ENCODE measurements at places on chromosomes 5 and 9.

- DNase-seq: no peak
Observed at GRCh38 chr5:169242849-169243186, 58.1 kb downstream of the SLIT3 start.

DNA sequence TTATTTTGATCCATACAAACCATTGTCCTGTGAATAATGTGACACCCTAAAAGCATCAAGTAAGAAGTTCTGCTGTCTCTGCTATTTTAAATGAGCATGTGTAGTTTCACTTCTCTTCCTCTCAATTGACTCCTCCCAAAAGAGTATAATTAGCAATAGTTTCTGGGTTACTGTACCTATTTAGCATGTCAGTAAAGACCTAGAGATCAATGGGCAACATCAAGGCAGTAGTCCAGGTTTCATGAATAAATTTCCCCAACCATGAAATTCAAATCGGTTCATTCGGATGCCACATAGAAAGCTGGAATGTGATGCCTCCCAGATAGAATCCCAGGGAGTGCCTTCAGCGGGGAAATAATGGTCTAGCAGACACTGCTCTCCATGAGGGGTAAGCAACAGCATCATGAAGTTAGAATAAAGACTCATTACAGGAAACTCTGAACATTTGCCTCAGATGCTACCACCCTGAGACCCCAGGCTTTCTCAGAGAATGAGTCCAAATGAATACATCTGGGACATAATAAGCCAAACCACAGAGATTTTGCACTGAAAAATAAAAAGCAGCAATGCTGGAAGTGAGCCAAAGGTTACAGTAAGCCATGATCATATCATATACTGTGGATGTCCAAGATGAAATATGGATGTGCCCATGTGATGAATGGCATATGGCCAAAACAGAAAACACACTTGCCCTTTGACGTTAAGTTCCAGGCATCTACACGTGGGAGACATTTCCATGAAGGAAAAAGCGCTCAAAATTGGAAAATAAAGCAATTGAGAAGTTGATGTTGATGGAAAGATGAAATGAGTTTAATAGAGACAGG lies 1107.0 kb upstream of the SEMA6A start:
- DNase-seq: no peak

- no peak for DNase-seq
Observed at GRCh38 chr5:179194201-179194910, 134.2 kb downstream of the ZNF354C start.

- peak; percentile 1 for DNase-seq
Observed at GRCh38 chr5:158378931-158379330, 520.0 kb upstream of the CLINT1 start.

DNA sequence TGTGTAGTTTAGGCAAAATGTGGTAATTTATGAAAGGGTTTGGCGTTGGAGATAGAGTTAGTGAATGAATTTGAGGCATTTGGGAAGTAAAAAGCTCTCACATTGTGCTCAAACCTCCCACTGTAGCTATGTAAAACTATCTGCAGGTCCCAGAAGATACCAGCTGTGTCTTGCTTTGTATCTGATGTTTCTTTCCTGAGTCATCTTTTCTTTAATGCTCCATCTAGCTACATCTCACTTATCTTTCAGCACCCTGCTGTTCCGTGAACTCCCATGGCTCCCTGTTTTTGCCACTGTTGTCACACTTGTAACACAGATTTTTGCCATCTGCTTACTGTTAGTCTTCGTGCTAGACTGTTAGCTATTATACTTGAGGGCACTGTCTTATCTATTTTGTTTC lies 253.1 kb downstream of the NPR3 start:
- no peak for DNase-seq

- DNase-seq: no peak
Observed at GRCh38 chr9:33637881-33638280, 113.8 kb downstream of the ANKRD18B start.

DNA sequence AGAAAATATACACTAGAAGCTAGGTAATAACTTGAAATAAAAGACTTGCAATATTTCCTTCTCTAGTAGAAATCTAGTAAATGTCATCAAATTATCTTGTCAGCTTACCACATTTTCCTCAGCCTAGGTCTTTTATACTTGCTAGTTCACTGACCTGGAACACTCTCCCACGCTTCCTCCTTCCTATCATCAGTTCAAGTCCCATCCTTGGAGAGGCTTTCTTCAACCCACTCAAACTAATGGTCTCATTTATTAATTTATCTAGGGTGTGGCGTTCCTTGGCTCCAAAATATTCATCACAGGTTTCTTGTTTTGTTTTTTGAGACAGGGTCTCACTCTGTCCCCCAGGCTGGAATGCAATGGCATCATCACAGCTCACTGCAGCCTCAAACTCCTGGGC lies 2.9 kb downstream of the FAM13B start:
- DNase-seq: no peak

- no peak for DNase-seq
Observed at GRCh38 chr5:169826618-169827017, 153.7 kb downstream of the INSYN2B start.

DNA sequence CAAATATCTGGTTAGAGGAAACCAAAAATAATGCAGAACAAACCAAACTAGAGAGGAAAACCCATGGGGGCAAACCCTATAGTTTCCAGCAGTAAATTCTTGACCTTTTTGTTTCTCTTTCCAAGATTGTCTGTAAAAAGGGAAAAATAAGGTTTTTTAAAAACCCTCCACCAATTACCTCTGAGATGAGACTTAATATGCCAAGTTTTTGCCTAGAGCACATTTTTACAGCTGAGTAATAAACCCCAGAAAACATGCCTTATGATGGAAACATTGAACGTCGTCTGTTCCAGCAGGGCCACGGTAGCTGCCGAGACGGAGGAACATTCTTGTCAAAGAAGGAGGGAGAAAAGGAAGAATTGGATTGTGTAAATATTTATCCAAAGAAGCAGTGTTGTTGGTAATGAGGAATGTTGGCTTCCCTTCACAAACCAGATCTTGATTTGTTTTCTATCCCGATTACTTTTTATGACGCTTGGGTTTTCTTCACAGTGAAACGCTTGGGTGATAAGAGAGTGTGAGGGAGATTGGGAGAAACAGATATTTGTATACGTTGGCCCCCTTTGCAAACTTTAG lies 17.3 kb upstream of the MSX2 start:
- no peak for DNase-seq

DNA sequence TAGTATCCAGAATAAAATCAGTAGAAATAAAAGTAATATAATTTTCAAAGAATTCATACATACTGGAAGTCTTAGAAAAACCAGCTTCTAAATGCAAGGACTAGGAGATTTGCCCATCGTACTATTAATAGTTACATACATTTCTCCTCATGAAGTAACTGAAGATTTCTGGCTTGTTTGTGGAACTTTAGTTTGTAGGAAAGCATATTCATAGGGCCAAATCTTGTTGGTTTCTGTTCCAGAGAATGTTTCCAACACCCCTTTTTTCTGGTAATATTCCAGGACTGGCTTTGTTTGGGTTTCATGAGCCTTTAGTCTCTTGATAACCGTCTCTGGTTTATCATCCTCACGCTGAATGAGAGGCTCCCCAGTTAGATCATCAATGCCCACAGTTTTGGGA lies 66.3 kb upstream of the TJP2 start:
- DNase-seq: no peak

DNA sequence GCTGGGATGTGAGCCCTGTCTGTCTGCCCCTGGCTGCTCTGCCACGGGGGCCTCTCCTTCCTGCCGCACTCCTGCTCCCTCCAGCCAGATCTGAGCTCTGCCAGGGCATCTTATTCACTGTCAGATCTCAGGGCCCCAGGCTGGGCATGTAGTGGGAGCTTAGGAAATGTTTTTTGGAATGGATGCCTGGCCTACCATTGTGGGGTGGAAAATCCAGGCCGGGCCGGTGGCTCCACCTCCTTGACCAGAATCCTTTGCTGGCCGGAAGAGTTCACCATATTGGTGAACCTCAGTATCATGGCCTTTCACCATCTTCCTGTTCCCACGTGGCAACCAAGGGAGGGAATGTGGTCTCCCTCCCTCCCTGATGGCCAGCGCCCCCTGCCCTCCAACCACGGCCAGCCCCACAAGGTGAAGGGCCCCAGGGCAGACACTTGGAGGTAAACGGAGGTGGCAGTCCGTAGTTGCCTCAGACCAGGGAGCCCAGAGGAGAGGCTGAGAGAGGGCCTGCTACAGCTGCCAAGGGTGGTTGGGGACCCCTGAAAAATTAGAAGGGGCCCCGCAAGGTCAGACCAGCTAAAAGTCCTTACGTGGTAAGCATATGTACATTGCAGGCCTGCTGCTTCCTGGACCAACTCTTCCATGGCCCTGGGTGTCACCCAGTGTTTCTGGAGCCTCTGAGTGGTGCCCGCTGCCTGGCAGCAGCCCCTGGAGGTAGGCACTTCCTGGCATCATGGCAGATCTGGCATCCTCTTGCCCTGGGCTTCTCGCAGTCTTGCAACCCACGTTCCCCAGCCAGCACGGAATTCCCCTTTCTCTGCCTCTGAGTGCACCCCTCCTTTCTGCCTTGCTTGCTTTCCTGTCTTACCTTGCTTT lies 153.3 kb downstream of the RGS3 start:
- no peak for DNase-seq

- DNase-seq: no peak
Observed at GRCh38 chr5:37304888-37305287, 55.7 kb upstream of the CPLANE1 start.

DNA sequence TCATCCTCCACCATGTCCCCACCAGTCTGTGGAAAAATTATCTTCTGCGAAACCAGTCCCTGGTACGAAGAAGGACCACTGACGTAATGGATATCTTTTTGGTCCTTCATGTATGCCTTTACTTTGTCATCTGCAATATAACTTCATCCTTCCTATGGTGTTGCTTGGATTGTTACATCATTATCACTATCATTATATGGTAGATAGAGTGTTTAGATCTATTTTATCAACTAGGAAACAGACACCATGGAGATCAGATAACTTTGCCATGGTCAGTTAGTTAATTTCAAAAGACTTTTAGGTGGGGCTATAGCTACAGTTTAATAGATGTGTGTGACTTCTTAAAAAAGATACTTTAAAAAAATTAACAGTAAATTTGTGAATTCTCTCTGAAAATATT lies 23.8 kb upstream of the CAMLG start:
- no peak for DNase-seq

- DNase-seq: no peak
Observed at GRCh38 chr5:132779961-132780360, 2.9 kb upstream of the SEPTIN8 start.

GRCh38 chr5:6702633-6703032 lies 10.6 kb upstream of the TENT4A start:
- DNase-seq: no peak

- no peak for DNase-seq
Observed at GRCh38 chr9:108860354-108860753, 1.7 kb upstream of the ACTL7A start.

DNA sequence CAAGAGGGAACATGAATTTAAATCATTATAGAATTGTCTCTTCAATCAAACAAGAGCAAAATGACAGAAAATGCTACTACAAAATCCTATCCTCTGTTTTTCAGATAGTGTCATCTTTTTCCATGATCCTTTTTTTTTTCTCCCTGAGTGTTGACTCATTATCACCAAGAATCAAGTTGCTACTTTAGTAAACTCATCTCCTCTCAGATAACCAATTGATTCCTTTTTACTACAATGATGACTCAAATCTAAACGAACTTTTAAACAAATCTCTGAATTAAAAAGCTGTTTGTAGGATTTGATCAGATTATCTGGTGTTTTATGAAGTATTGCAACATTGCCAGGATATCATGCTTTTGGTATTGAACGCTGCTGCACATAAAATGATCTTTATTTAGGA lies 23.9 kb upstream of the IL7R start:
- no peak for DNase-seq

- no peak for DNase-seq
Observed at GRCh38 chr9:36119476-36119875, 17.1 kb upstream of the GLIPR2 start.

DNA sequence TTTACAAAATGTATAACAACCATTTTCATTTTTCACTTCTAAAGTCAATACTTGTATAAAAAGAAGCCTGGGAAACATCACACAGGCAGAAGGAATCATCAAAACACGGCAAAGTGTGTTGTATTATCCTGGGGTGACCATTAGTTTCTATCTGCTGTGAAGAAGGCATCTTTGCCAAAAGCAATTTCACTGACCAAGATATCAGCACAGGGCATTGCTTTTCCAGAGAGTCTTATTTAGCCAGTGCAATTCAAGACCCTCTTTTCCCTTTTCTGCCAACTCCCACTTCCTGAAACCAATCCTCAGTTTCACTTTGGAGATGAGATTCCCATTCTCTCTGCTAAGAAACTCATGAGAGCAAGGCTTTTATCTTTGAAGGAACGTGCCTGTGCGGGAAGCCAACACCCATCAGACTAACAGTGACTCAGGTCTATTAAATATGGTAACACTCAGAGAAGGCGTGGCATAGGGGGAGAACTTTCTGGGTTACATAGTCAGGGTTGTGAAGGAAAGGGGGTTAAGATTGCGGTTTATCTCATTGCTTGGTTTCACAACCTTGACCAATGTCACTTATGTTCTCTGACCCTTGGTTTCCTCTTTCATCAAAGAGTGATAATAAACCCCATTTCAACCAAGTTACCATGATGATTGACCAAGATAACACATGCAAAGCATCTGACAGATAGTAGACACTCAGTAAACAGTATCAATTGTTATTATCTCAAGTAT lies 666.9 kb upstream of the KLF4 start:
- DNase-seq: no peak

- DNase-seq: no peak
Observed at GRCh38 chr5:89253666-89254352, 370.8 kb upstream of the MEF2C start.

DNA sequence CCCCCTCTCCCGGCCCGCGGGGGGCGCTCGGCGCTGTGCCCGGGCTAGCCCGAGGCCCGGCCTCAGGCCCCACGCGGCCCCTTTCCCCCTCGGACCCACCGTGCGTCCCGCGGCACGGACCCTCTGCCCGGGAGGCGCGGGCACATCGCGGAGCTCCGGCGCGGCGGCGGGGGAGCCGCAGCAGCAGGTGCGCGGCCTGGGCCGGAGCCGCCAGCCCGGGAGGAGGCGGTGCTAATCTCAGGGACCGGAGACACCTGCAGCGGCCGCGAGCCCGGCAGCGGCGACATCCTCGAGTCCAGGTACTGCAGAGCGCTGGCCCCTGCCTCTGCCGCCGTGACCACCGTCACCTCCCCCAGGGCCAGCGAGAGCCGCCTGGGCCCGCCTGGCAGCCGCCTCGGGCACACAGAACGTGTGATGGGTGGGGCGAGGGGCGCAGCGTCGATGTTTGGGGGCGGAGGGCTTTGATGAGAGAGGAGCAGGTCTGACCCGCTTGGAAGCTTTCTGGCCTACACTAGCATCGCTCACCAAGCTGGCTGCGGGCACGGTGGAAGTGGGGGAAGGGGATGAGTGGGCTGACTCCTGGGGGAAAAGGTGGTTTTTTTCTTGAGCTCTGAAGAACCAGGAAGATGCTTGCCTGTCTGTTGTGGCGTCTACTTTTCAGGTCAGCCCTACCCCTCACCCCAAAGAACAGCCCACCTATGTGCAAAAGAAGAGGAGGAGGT lies 524 bp downstream of the CYFIP2 start:
- peak; percentile 4 for DNase-seq

GRCh38 chr5:67214707-67215447 lies 18.3 kb upstream of the CD180 start:
- DNase-seq: no peak
